ENCODE measurements at places on chromosomes 11 and 22.

DNA sequence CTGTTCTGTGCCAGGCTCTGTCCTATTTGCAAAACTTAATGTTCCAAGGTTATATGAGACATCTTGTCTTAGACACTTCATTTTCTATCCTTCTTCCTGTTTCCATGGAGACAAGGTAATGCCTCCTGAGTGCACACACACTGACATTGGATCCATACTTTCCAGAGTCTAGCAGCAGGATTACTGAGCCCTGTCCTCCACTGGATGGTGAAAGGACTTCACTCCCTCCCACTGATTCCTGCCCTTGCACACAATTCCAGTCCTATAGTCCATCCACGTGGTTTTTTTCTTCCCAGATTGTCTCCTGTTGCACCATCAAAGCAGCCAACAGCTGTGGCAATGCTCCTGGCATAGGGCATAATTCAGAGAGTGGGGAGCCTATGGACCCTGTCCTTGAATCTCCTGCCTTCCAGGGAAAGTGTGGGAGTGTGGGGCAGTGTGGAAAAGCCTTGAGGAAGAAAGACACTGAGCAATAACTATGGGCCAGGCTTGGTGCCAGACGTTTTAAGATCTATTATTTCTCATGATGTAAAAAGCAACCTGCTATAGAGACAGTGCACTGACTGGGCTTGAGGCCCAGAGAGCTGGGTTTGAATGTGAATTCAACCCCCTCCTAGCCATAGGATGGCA lies 31.3 kb downstream of the SERPINH1 start:
- no peak for DNase-seq

- no peak for DNase-seq
Measured at GRCh38 chr11:488992-489391, 18.1 kb downstream of the RNH1 start.

GRCh38 chr11:113556036-113556435 lies 80.8 kb upstream of the DRD2 start:
- no peak for DNase-seq

GRCh38 chr11:20056950-20057943 lies 103.0 kb downstream of the DBX1 start:
- no peak for DNase-seq

DNA sequence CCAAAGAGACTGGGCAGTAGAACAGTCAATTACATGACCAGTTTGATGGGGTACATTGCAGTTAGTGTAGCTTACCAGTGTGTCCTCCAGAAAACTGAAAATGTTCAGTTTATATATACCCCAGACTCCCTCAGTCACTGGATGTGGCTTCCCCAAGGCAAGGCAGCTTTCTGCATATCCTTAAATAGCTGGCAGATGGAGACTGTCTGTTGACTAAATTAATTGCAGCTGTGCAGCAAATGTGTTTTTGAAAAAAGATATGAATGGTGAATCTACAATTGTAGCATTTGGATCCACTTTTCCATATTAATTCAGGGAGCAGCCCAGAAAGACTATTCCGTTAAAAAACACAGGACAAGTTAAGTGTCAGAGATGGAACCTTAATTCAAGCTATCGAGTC lies 565.1 kb upstream of the CCDC179 start:
- no peak for DNase-seq

DNA sequence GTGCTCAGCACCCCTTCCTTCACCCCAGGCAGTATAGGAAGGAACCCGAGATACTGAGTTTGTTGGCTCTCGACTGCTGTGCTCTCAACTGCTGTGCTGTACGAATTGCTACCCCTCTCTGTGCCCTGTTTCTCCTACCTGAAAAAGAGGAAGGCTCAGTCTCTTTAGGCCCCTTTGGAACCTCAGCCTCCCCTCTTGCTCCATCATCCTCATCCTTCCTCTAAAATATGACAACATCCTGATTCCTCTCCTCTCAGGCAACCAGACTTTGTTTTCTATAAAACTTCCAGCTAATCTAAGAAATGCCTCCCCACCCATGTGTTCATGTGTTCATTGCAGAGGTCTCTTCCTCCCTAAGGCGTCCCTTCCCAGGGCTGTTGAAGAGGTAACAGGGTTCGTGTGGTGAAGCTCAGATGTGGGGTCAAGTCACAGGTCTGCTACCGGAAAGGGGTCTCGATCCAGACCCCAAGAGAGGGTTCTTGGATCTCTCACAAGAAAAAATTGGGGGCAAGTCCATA lies 35.5 kb upstream of the CD82 start:
- peak; percentile 6 for DNase-seq

DNA sequence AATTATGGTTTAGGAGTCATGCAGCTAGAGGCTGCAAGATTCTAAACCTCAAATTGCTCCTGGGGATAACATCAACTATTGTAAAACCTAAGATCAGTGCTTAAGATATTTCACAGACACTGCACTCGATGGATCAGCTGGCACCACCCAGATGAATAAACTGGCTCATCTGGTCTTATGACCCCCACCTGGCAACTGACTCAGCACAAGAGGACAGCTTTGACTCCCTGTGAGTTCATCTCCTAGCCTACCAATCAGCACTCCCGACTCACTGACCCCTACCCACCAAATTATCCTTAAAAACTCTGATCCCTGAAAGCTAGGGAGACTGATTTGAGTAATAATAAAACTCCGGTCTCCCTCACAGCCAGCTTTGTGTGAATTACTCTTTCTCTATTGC lies 782 bp upstream of the TTC12 start:
- no peak for DNase-seq

GRCh38 chr11:44454666-44455065 lies 110.8 kb upstream of the CD82 start:
- DNase-seq = no peak

GRCh38 chr22:27804470-27805297 lies 3.1 kb upstream of the MN1 start:
- DNase-seq = peak; percentile 55

DNA sequence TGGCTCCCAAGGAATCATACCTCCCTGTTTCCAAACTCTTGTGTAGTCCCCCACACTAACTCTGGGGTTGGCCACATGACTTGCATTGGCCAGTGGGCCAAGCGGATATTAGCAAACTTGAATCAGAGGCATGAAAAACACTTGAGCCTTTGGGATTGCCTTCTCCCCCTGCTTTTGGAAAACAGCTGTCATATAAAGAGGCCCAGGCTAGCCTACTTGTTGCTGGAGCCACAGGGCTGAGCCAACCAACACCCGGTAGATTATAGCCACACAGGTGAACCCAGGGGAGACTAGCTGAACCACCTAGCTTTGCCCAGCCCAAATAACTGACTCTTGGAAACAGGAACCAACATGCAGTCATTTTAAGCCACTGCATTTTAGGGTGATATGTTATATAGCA lies 354.8 kb downstream of the TENM4 start:
- no peak for DNase-seq

- no peak for DNase-seq
Measured at GRCh38 chr11:47317064-47317828, 35.3 kb downstream of the MYBPC3 start.

DNA sequence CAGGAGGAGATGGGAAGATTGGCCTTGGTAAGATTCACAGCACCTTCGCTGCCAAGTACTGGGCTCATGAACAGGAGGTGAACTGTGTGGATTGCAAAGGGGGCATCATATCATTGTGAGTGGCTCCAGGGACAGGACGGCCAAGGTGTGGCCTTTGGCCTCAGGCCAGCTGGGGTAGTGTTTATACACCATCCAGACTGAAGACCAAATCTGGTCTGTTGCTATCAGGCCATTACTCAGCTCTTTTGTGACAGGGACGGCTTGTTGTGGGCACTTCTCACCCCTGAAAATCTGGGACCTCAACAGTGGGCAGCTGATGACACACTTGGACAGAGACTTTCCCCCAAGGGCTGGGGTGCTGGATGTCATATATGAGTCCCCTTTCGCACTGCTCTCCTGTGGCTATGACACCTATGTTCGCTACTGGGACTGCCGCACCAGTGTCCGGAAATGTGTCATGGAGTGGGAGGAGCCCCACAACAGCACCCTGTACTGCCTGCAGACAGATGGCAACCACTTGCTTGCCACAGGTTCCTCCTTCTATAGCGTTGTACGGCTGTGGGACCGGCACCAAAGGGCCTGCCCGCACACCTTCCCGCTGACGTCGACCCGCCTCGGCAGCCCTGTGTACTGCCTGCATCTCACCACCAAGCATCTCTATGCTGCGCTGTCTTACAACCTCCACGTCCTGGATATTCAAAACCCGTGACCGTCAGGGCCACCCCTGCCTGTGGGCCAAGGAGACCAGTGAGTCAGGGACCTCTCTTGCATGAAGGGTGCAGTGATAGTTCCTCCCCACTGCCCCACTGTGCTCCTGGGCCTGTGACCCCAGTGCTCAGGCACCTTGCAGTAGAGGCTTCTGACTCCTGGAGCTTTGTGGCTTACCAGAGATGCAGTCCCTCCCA lies 83.6 kb downstream of the BCR start:
- DNase-seq = peak; percentile 56
